ENCODE measurements at places on chromosomes 3 and 15. TPM values are rescaled to one million over a fixed set of nuclear protein-coding genes. Genes with fewer than 3 reads are reported as not detected.
A peak's percentile ranks its signal among the peaks of the same experiment; 100 is the strongest.

DNA sequence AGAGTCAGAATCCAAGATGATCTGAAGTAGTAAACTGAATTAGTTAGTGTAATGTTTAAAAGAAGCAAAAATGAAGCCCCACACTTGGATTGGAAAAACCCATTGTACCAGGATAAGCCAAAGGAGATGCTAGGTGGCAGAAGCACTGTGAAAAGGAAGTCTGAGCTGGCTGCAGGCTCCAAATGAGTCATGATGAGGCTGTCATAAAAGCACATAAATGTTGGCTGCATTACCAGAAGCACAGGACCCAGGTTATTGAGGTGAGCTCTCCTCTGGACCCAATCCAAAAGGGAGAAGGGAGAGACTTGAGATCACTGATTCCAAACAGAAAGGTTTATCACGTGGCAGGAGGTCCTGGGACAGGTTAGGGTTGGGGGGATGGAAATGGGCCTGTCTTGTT, 3.2 kb upstream of the ACAN start:
- H3K36me3 ChIP-seq = no peaks in the 10 kb centered on the region
- H3K27ac ChIP-seq = no peak overlapping the region
- no peak for DNase-seq

- H3K36me3 ChIP-seq = peaks cover 7% of the 10 kb centered on the region
- peaks cover 53% of the 10 kb centered on the region for H3K4me1 ChIP-seq
- H3K27me3 ChIP-seq = no peaks in the 10 kb centered on the region
These were observed 732 bp downstream of the SAXO2 start for GRCh38 chr15:82263350-82263749.

Gene C2CD4A
- not detected for total RNA-seq

Gene PRR20G
- total RNA-seq = not detected

DNA sequence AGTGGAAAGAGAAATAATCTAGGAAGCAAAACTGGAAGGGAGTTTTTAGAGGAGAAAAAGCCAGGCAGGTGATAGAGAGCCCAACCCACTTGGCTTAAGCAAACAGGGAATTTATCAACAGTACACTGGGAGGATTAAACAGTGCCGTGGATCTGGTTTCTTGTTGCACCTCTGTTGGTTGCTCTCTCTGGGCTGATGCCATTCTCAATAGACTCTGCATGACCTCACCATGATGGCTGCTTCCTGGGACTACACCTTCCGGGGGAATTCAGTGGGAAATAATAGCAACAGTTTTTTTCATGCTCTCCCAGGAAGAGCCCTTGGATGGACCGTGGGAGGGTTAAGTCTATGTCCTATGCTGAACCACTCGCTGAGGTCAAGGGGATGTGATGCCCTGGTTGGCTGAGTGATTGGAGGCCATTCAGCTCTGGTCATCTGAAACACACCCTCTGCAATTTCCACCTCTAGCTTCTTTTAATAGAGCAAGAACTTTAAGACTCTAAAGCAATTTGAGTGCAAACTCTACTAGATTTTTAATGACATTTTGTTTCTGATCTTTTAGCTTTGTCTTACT, 74.2 kb downstream of the EPHB1 start:
- H3K27me3 ChIP-seq = no peaks in the 10 kb centered on the region
- peak; percentile 34 for DNase-seq
- H3K36me3 ChIP-seq = no peaks in the 10 kb centered on the region
- H3K4me3 ChIP-seq = no peak overlapping the region
- no peak overlapping the region for H3K27ac ChIP-seq

GRCh38 chr3:57827757-57828156, 71.6 kb downstream of the SLMAP start:
- no peak for DNase-seq
- no peak overlapping the region for H3K27ac ChIP-seq
- peaks cover 26% of the 10 kb centered on the region for H3K36me3 ChIP-seq
- H3K27me3 ChIP-seq = no peaks in the 10 kb centered on the region
- no peak overlapping the region for H3K4me3 ChIP-seq

Gene FBXO40
- not detected for total RNA-seq

GRCh38 chr3:39185959-39186691, 6.3 kb downstream of the XIRP1 start:
- H3K27ac ChIP-seq = no peak overlapping the region
- peaks cover 14% of the 10 kb centered on the region for H3K4me1 ChIP-seq
- no peaks in the 10 kb centered on the region for H3K36me3 ChIP-seq
- no peaks in the 10 kb centered on the region for H3K27me3 ChIP-seq

Gene SCN11A
- total RNA-seq = 5.4 TPM

DNA sequence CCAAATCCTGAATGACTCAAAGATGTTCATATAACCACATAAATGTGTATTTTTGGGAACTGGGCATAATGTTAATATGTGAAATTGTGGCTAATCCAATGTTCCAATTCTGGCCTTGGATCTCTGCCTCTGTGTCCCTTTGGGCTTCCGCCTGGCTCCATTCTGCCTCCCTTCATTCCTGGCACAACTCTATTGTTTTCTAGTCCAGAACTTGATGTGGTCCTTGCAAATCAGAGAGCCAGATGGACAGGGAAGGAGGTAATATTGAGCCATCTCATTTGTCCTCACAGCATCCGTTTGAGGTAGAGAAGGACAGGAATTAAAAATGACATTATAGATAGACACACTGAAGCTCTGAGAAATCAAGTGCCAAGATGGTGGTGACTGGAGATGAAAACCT, 355.7 kb upstream of the TBL1XR1 start:
- no peak overlapping the region for H3K4me3 ChIP-seq
- no peak overlapping the region for H3K27ac ChIP-seq
- no peaks in the 10 kb centered on the region for H3K27me3 ChIP-seq
- no peaks in the 10 kb centered on the region for H3K36me3 ChIP-seq
- H3K4me1 ChIP-seq = peaks cover 29% of the 10 kb centered on the region

Gene MRPS11
- total RNA-seq = 31.5 TPM

- H3K4me3 ChIP-seq = peak overlapping the region; percentile 81
- H3K4me1 ChIP-seq = peaks cover 42% of the 10 kb centered on the region
- no peaks in the 10 kb centered on the region for H3K27me3 ChIP-seq
- DNase-seq = no peak
- H3K27ac ChIP-seq = peak overlapping the region; percentile 90
These were observed 1.7 kb downstream of the AKAP13 start for GRCh38 chr15:85381850-85382751.

Gene MINDY2
- 24.0 TPM for total RNA-seq

DNA sequence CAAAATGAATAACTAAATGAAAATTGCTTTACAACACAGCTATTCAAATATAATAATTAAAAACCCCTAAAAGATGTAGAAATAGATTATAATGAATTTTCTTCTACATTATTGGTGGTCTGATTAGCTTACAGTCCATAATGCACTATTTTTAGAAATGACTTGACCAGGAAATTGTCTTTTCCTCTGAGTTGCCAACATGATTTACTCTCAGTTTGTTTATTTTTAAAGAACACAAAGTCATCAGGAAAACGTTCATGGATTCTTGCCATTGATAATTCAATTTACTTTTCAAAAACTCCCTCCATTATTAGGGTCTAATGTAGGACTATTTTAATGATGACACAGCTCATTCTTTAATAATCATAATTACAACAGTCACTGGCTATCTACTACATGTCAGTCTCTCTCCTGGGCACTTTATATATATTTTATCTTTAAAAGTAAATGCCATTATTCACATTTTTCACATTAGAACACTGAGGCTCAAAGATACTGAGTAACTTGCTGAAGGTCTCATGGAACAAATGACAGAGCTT, 1.1 kb downstream of the TM4SF18 start:
- H3K27me3 ChIP-seq = no peaks in the 10 kb centered on the region
- peak overlapping the region; percentile 86 for H3K27ac ChIP-seq
- H3K4me3 ChIP-seq = peak overlapping the region; percentile 39
- no peaks in the 10 kb centered on the region for H3K4me1 ChIP-seq
- DNase-seq = no peak
- no peaks in the 10 kb centered on the region for H3K36me3 ChIP-seq

DNA sequence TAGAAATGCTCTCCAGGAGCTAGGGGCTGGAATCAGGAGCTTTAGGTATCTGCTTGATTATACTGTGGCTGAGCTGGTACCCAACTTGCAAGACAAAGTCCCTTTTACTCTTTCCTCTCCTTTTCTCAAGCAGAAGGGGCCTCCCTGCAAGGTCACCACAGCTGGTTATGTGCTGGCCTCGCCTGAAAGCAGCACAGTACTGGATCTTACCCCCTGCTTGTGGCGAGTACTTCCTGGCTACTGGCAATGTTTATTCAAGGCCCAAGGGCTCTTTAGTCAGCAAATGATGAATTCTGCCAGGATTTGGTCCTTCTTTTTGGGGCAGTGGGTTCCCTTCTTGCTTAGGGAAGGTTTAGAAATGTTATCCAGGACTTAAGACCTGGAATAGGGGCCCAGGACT, 234.6 kb downstream of the RAP2B start:
- H3K4me1 ChIP-seq = peaks cover 6% of the 10 kb centered on the region
- no peaks in the 10 kb centered on the region for H3K36me3 ChIP-seq
- H3K27me3 ChIP-seq = no peaks in the 10 kb centered on the region
- no peak overlapping the region for H3K27ac ChIP-seq
- H3K4me3 ChIP-seq = no peak overlapping the region
- DNase-seq = no peak

DNA sequence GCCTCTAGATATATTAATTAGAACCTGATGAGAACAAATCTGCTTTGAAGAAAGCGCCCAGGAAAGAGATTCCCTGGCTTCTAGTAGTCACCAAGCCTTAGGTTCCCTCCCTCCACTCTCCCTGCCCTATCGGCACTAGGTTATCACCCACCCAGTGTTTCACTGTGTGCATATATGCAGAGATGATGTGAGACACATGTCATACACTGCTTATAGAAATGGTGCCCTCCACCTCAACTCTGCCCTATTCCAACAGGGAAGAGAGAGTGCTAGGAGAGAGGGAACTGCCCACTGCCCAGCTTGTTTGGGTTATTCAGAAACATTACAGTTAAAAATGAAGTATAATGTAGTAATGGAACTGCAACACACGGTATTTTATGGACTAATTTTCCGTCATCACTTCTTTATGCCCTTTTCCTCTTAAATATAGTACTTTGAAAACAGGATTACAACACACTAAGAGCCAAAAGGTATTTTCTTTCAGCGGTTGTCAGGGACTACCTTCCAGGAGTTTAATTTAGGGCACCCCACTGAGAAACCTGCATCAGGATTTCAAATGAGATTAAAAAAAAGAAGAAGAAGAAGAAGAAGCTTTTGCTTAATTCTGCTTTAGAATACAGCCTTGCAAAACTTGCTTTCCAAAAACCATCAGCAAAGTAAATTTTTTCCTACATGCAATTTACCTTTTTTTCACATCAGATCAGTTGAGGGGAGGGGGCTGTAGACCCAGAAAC, 55.3 kb downstream of the MEIS2 start:
- no peaks in the 10 kb centered on the region for H3K36me3 ChIP-seq
- no peak overlapping the region for H3K4me3 ChIP-seq
- H3K4me1 ChIP-seq = no peaks in the 10 kb centered on the region
- H3K27ac ChIP-seq = no peak overlapping the region
- H3K27me3 ChIP-seq = no peaks in the 10 kb centered on the region

GRCh38 chr15:48147358-48147757, 26.6 kb downstream of the SLC24A5 start:
- no peaks in the 10 kb centered on the region for H3K27me3 ChIP-seq
- peaks cover 4% of the 10 kb centered on the region for H3K4me1 ChIP-seq
- no peak for DNase-seq
- H3K4me3 ChIP-seq = no peak overlapping the region
- H3K27ac ChIP-seq = no peak overlapping the region
- no peaks in the 10 kb centered on the region for H3K36me3 ChIP-seq

DNA sequence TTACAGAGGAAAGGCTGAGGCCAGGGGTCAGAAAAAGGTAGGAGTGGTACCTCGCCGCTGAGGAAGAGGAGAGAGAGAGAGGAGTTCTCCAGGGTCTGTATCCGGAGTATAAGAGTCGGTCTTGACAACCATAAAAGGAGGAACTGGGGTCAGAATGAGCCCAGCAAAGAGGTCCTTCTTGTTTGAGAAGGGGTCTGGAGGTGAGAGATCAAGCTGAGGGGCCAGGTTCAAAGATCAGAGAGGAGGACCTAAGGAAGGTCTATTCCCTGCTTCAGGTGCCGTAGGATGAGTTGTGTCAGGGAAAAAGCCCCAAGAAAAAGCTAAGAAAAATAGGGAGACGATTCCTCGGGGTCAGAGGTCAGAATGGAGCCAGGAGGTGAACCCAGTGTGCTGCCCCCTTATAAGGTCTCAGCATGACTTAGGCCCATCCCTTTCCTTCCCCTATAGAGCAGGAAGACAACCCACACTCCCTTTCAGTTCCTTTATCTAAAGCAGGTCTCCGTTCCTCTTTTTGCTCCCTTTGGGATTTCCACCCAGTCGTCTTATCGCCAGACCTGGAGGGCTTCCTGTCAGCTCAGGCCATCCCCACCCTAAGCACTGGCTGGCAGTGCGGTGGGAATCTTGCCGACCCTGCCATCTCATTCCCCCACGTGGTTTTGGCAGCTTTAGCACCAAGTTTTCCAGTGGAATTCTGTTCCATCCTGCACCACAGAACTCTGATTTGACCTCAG, 651 bp downstream of the MTMR14 start:
- no peaks in the 10 kb centered on the region for H3K27me3 ChIP-seq
- peaks cover 33% of the 10 kb centered on the region for H3K36me3 ChIP-seq
- DNase-seq = no peak
- H3K4me3 ChIP-seq = peak overlapping the region; percentile 99
- peaks cover 55% of the 10 kb centered on the region for H3K4me1 ChIP-seq
